Activated CD8-positive, alpha-beta memory T cell treated with anti-CD3 and anti-CD28 coated beads for 48 hours (primary cell): ENCODE measurements at places on chromosomes 11 and 22.

DNA sequence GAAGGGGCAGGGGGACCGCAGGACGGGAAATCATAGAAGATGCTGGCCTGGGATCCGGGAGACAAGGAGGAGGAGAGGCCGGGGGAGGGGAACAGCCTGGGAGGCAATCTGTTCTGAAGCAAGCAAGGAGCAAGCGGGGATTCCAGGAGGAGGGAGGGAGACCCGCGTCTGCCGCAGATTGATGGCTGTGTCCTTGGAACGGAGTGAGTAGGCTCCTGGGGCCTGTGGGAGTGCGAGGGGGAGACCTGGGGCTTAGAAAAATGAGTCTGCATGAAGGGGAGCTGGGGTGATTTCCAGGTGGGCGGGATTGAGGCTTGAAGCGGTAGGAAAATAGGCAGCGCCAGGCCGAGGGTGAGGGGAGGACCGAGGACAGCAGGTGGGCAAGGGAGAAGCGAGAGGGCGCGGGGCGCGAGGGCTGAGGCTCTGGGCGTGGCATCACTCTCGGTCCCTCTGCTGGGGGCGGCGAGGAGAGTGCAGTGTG lies 1.6 kb upstream of the LRRC55 start:
- no peak for DNase-seq

DNA sequence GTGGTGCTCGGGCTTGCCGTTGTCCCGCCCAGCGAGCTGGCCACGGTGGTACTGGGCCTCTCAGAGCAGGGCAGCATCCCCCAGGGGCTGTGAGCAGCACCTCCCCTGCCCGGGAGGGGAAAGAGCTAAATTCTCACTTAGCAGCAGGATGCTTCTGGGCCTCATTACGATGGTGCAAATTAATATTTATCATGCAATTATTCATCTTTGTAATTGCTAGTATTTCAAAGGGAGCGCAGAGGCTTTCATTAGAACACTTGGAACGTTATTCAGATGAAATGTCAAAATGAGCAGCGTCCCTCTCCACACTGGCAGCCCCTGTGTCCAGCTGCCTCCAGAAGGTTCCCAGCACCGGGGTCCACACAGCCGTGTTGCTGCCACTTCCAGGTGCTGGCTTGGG lies 95.9 kb upstream of the PRR5 start:
- DNase-seq, result no peak

DNA sequence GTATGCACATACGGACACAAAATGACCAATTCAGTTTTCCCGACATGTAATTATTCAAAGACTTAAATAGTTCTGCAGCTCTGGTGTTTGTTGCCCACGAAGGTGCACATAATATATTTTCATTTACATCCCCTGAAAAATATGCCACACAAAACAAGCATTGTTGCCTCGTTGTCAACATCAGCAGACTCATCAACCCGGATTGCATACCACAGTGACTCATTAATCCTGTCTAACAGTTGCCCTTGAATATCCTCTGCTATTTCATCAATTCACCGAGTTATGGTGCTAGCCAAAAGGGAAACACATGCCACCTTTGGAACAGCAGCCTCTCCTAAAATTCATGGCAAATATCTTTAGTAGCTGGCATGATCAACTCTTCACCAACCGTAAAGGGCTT lies 582.2 kb downstream of the LRRC4C start:
- DNase-seq, result no peak

- no peak for DNase-seq
Observed at GRCh38 chr22:49592780-49593501, 234.7 kb downstream of the BRD1 start.

DNA sequence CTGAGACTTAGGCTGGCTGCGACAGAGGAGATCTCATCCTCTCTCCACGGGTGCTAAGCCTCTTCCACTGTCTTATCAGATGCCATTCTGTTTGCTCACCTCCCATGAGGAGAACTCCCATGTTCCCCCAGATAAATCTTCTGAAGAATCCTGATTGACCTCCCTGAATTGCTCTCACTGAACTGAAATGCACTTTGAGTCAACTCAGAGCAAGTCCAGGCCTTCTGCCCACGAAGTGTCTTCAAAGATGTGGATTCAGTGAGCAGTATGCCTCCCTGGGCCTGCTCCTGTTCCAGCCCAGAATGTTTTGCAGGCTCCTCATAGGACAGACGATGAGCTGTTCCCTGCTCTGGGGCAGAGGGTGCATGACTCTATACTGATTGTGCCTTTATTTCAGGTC lies 17.4 kb downstream of the TUB start:
- DNase-seq, result no peak

GRCh38 chr11:19511066-19511412 lies 201.6 kb upstream of the NAV2 start:
- DNase-seq, result no peak

GRCh38 chr22:45254789-45255278 lies 14.1 kb upstream of the KIAA0930 start:
- no peak for DNase-seq

DNA sequence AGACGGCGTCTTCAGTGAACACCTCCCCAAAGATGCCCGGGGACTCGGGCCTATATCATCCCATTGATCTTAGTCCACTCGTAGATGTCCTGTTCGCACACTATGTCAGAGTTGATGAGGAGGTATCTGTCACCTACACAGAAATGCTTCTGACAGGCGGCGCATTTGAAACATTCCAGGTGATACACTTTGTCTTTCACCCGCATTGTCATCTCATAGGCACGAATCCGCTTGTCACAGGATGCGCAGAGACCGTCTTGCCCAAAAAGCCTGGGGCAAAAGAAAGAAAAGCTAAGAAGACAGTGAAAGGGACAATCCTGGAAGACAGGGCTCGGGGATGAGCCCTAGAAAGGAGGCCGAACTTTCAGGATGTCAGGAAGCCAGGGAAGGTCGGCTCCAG lies 32.6 kb downstream of the LMO2 start:
- no peak for DNase-seq

DNA sequence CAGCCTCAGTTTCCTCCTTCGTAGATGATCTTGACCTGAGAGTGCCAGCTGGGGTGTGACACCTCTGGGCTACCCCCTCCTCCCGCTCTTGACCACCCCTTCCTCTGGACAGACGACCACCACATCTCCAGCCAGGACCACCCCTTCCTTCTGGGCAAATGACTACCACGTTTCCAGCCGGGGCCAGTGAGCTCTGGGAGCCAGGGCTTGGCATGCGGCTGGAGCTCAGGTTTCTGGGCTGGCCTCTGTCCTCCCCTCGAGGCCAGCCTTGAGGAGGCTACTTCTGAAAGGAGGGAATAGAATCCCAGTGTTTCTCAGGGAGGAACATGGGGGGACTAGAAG lies 120.9 kb downstream of the KCNQ1OT1 start:
- no peak for DNase-seq

- DNase-seq, result no peak
Observed at GRCh38 chr22:36323182-36323854, 64.4 kb downstream of the MYH9 start.

- no peak for DNase-seq
Observed at GRCh38 chr11:64903291-64903833, 13.6 kb downstream of the ATG2A start.

GRCh38 chr22:46991666-46992065 lies 229.2 kb downstream of the TBC1D22A start:
- DNase-seq, result no peak

GRCh38 chr11:15896530-15896929 lies 459.8 kb downstream of the SOX6 start:
- DNase-seq, result no peak

- DNase-seq, result no peak
Observed at GRCh38 chr11:11979488-11980117, 28.8 kb downstream of the DKK3 start.

GRCh38 chr11:83156996-83157593 lies at the start of gene PCF11:
PCF11 (plus strand) TSS chr11:83157131; CDS start chr11:83157440, 309 bp downstream.
- DNase-seq, result peak; percentile 91

DNA sequence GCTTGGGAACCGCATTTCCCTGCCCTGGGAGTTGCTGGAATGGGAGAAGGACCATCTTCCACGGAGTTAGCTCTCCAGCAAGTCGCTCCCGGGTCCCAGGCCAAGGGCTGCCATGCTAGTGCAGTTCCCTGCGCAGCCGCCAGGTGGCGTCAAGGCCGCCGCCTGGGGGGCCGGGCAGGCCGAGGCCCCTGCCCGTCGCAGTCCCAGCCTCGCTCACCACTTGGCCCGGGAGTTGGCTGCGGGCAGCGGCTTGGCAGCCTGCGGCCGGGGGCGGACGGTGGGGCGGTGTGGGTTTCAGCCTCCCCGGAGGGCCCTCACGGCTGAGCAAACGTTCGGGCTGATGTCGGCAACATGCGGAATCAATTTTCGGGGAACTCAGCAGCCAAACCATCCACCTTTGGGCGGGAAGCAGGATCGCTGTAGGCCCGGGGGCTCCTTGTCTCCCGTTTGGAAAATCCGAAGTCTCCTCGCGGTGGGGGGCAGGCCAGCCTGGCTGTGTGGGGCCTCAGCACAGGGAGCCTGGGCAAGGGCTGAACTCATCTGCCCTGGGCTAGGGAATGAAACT lies 415.1 kb downstream of the SOX6 start:
- DNase-seq, result no peak

DNA sequence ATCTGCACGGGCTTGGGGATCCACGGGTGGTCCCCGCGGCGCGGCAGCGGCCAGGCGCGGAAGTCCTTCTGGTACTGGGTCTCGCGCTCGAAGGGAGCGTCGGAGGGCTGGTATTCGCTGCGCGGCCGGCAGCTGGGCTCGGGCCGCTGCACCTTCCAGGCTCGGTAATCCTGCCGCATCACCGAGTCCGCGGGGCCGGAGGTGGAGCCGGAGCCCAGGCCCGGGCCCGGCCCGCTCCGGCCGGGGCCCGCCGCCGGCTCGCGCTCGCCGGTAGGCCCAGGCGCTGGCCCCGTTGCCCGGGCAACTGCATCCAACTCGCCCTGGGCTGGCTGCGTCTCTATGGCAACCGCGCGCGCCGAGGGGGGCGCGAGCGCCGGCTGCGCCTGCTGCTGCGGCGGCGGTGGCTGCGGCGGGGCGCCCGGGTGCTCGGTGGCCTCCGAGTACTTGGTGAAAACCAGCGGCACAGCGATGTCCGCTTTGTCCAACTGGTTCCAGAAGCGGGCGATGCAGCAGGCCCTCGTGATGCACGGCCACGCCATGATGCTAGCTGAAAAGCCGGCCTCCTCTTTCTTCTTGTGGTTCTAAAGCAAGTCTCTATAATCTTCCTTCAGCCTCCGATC lies 897 bp downstream of the MAP6 start:
- DNase-seq, result peak; percentile 19

- peak; percentile 83 for DNase-seq
Observed at GRCh38 chr11:118610773-118611432, 3.5 kb downstream of the PHLDB1 start.

DNA sequence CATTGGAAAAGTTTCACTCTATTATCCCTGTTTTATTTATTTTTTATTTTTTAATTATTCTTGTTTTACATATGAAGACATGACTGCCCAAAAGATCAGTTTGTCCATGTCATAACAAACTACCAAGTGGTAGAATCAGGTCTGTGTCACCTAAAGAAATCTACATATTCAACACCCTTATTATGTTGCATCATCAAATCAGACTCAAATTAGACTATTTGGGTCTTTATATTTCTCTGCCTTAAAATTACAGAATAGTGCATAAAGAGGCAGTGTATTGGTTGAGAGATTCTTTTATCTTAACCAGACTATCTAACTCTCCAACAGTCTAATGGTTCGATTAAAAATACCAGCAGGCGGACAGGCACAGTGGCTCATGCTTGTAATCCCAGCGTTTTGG lies 18.5 kb upstream of the ATP5MG start:
- no peak for DNase-seq

GRCh38 chr22:20584872-20585638 lies 77.6 kb downstream of the MED15 start:
- no peak for DNase-seq

DNA sequence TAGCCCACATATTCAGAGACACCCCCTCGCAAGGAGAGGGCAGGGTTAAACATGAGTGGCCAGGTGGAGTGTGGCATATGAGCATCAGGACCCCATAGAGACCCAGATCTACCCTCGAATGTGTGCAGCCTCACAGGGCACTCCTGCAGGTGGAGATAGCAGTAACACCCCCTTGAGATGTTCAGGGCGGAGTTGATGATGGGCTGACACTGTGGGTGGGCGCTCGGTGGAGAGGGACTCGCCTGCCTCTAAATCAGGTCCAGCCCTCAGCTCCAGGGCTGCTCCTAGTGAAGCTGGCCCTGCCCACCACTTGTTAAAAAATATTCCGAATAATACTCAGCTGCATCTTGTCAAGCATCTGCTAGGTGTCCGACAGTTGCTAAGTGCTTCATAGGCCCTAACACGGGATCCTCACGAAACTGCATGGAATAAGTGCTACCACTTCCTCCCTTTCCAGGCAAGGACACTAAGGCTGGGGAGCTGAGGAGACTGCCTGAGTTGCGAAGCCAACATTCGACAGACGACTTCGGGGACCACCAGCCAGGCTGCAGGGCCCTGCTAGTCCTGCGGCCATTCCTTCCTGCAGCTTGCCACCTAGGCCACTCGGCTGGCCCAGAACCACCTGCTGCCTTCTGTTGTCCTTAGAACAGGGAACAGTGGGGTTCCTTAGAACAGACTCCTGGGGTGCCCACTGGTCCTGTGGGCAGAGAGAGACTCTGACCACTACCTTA lies 74.0 kb upstream of the WNT11 start:
- no peak for DNase-seq

DNA sequence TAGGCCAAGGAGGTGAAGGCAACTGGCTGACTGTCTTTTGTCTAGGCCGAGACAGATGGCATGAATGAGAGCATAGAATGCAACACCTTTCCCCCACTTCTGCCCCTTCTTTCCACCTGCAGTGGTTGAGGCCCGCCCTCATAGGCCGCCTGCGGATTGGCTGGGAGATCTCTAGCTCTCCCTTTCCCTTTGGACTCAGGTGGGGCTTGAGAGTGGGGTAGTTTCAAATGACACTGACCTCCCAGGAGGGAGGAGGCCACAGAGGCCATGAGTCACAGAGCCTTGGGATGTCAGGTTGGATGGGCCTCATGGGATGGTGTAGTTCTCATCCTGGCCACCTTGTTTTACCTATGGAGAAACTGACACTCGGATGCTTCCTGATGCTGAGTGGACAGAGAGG lies 9.1 kb downstream of the MICAL2 start:
- no peak for DNase-seq

GRCh38 chr22:19869497-19870152 lies 15.0 kb upstream of the GNB1L start:
- no peak for DNase-seq

- DNase-seq, result peak; percentile 75
Observed at GRCh38 chr22:38681582-38682335, at the start of gene TOMM22. TOMM22 (plus strand) TSS chr22:38681957; CDS start chr22:38681979, 22 bp downstream.

GRCh38 chr11:47552056-47552565 lies 821 bp downstream of the CELF1 start:
- DNase-seq, result no peak

DNA sequence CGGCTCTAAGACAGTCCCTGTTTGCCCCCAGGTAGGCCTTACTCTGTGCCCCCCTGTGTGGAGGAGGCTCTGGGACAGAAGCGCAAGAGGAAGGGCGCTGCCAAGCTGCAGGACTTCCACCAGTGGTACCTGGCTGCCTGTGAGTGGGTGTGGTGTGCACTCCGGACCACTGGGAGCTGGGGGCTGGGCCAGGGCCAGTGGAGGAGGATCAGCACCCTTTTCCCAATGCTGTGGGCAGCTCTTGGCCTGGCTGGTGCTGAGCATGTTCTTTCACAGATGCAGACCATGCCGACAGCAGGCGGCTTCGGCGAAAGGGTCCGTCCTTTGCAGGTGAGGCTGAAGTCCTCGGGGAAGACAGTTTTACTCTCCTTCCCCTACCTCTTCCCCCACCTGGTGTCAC lies 3.7 kb downstream of the SCO2 start:
- no peak for DNase-seq

GRCh38 chr11:131580476-131580875 lies 210.1 kb downstream of the NTM start:
- DNase-seq, result no peak

- DNase-seq, result no peak
Observed at GRCh38 chr11:18615628-18616392, 16.2 kb downstream of the MISFA start.
